Vagina (tissue), 2 donors: ENCODE measurements at places on chromosomes 11 and 22. TPM values are rescaled to one million over a fixed set of nuclear protein-coding genes. Genes with fewer than 3 reads are reported as not detected.
A peak's percentile ranks its signal among the peaks of the same experiment; 100 is the strongest.

SBF1 gene
- 37.3 TPM for total RNA-seq

RAB30 gene
- total RNA-seq, result 10.8 TPM

CYB5R2 gene
- total RNA-seq, result 17.7 TPM

GRCh38 chr11:105857728-105858127, 164.3 kb downstream of the MSANTD4 start:
- DNase-seq, result no peak

DNA sequence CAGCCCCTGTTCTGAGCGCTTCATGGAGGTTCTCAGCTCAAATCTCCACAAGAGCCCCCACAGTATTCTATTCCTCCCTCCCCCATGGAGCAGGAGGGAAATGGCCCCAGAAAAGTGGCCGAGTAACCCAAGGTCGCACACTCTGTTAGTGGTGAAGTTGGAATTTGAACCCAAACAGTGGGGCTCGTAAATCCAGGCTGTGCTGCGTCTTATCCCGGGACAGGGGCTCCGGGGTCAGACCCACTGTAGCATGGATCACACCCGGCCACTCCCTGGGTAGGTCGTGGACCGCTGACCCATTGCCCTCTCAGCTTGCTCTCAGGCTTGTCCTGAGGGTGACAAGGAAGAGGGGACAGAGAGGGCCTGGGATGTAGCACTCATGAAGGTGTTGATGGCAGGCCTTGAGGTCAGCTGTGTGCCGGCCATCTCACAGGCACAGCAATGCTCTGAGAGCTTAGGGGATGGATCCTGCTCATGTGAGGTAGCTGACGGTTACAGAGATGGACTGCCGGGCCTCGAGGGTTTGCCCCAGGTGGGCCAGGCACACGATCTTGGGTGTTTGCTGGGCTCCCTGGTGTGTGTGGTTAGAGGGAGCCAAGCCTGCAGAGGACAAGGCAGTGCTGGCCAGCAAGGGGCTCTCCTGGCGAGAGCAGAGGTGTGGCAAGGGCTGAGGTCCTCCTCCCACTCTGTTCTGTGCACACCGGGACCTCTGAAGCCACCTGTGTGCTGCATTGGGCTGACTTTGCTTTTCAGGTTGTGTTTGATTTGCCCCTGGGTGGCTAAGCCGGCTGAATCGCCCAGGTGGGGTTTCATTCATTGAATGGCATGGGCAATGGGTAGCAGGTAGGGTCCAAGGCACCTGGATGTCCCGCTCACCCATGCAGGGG, 2.3 kb upstream of the FGF19 start:
- DNase-seq, result no peak

GRCh38 chr22:24542641-24543040, 12.3 kb downstream of the GUCD1 start:
- DNase-seq, result no peak

- no peak for DNase-seq
Measured at GRCh38 chr11:28559492-28559891, 451.3 kb downstream of the METTL15 start.

DNA sequence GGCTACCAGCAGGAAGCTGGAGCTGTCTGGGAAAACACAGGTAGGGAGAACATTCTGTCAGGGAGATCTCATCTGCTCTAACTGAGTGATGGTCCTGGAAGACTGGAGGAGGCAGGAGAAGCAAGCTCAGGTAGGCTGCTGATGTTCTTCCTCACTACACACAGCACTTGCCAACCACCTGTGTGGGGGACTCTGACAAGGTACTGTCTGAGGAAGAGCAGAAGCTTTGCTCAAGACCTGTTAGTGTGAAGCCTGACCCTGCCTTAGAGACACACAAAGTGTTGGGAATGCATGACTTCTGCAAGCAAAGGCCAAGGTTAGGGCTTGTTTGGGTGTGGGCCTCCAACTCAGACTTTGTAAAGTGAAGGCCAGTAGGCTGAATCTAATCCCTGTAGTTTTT, 46.5 kb downstream of the CHST1 start:
- DNase-seq, result peak; percentile 67
